ENCODE measurements at places on chromosomes 4 and X. TPM values are rescaled to one million over a fixed set of nuclear protein-coding genes. Genes with fewer than 3 reads are reported as not detected.

Gene USP51
- total RNA-seq: 0.37 TPM

Gene STAP1
- not detected for total RNA-seq

Gene COL4A5
- 10.3 TPM for total RNA-seq

Gene MAGED4
- 8.0 TPM for total RNA-seq

Gene TMPRSS11D
- total RNA-seq: not detected

Gene PPP2R3B
- 21.8 TPM for total RNA-seq

Gene PAK3
- total RNA-seq: not detected

Gene DAPP1
- total RNA-seq: not detected

Gene TAF7L
- total RNA-seq: 0.08 TPM

Gene GPC4
- total RNA-seq: 0.05 TPM

Gene GAGE13
- total RNA-seq: not detected

Gene SMIM20
- 22.6 TPM for total RNA-seq

Gene NOX1
- total RNA-seq: not detected

Gene FAM9C
- total RNA-seq: not detected

Gene CENPVL1
- not detected for total RNA-seq

Gene SPANXN3
- not detected for total RNA-seq

All from A549 treated with AZD2906 at 1 μM for 4 hours (cell line).